ENCODE measurements at places on chromosomes 3 and 15.
A peak's percentile ranks its signal among the peaks of the same experiment; 100 is the strongest.

DNA sequence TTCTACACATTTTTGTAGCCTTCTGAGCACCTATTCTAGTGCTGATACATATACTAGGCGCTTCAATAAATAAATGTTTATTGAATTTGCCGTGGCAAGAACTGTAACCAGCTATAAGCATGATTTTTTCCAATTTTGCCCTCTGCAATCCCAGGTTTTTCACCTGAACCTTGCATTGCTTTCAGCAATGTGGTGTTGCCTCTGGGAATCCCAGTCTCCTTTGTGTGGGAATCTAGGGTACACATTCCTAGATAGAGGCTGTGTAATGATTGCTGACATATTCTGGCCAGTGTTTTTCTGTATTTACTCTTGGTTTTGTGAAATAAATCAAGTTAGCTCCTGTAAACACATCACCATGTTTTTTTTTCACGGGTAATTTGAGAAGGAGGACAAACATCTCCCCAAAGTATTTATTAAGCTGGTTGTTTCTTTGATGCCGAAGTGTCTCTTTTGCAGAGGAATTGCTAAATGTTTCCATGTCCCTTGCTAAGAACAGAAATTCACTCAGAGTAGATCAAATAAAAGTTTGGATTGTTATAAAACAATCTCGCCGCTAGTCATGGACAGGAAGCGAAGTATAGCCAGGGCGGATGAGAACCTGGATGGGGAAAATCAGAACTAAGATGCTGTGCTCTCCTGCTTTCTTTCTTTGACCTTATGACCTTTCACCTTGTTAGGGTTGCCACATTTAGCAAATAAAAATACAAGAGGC, 1.2 kb downstream of the CFAP91 start:
- DNase-seq: no peak

DNA sequence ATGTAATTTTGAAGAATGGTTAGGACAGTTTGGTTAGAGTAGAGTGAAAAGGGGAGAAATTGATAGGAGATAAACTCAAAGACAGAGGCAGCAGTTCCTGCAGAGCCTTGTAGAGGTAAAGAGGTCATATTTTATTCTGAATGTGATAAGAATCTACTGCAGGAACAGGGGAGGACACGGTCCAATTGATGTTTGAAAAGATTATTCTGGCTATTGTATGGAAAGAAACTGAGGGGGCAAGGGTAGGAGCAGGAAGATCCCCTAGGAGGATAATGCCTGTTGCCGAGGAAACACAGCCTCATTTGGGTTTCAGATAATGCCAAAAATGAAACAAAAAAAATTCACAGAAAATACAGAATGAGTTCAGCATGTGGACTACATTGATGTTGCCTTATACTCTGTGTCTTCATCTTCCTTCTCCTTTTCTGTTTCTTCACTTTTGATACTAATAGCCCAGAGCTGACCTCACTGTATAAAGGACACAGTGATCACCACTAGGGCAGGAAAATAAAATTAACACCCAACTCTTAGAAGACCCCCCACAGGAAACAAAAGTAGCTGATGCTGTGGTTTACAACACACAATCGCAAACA, 454.6 kb upstream of the UBE2E2 start:
- peak; percentile 60 for DNase-seq

DNA sequence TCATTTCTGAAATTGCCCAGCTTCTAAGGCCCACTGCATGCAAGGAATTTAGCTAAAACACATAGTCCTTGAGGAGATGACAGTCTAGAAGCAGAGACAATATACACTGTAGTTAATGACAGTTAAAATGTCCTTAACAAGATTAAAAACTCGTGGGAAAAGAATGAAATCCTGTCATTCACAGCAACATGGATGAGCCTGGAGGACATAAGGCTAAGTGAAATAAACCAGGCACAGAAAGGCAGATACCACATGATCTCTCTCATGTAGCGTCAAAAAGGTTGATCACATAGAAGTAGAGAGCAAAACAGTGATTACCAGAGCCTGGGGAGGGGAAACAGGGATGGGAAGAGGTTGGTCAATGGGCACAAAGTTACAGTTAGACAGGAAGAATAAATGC, 36.3 kb upstream of the GOLGA8J start:
- DNase-seq: no peak

- DNase-seq: no peak
These were observed 1.2 kb upstream of the SHISA5 start for GRCh38 chr3:48505146-48505545.

GRCh38 chr15:90813796-90814190, 54.6 kb upstream of the FURIN start:
- no peak for DNase-seq

- DNase-seq: no peak
These were observed 773.1 kb downstream of the AGBL1 start for GRCh38 chr15:86852741-86853140.

DNA sequence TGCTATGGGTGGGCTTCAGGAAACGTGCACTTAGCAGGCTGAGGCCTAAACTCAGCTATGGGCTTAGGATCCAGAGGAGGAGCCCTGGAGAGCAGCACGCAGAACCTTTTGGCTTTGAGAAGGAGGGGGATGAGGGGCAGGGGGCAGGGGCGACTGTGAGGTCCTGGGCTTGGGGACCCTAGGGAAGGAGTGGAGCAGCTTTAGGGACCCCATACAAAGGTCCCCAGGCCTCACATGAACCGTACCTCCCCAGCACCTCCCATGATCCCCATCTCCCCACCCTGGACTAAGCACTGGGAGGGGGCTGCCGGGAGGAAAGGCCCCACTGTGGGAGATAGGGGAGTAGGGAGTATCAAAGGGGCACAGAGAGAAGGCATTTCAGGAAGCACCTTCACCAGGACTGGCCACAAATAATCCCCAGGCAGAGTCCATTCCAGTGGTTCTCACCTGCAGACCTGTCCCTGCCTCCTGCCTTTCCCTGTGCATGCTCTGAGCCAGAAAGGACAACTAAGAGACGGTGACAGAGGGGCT, 62.0 kb upstream of the KLF13 start:
- DNase-seq: no peak

GRCh38 chr3:101244212-101244575, 76.2 kb downstream of the IMPG2 start:
- DNase-seq: no peak

DNA sequence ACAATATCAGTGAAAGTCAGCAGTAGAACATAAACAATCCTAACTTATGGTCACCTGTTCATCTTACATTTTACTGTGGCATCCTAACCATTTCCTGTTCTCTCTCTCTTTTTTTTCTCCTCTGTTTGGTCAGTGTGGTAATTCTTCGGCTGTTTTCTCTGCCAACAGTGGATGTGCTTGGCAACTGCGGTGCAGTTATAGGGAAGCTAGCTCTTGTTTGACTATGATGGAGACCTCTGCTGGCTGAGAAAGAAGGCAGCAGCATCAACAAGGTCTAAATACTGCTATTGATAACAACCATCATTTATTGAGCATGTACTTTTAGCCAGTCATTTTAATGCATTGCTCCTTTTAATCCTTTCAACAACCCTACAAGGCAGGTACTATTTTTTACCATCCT, 723 bp upstream of the DRD3 start:
- DNase-seq: peak; percentile 4

DNA sequence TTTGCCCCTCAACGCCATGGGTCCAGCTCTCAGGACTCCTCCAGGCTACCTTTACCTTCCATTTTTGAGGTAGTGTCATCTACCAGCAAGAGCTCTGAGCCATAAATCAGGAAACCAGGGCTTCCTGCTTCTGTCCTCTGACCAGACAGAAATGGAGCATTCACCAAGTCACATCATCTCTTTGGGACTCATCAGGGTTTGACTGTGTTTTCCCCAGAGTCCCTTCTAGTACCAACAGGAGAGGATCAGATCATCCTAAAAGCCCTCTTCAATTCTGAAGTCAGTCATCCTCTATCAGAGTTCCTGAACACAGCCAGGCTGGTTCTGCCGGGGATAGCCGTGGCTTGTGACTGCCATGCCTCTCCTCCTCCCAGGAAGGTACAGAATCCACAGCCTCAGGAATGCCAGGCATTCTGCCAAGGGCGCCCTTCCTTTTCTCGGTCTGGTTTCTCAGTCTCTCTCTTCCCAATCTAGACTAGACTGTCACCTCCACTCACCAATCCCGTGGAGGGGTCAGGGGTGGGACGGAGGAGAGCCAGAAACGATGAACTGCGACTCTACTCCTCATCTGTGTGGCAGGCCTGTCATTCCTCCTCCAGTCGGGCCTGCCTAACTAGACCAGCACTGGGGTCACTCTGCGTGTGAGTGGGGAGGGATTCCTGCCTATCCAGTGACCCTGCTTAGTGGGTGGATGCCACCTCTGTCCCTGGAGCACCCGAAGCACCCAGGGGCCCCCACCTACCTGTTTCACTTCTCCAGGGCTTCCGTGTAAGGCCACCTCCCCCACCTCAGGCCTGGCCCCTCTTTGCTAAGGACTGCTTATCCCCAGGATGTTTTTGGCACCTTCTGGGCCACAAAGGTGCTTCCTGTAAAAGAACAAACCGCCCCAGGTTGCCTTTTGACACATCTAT, 30.9 kb downstream of the CCNL1 start:
- no peak for DNase-seq

- DNase-seq: no peak
These were observed 77.4 kb downstream of the PTPRG start for GRCh38 chr3:61638741-61639140.

GRCh38 chr3:48548729-48549705, 7.6 kb downstream of the PFKFB4 start:
- peak; percentile 83 for DNase-seq

GRCh38 chr3:3020209-3020608, 90.0 kb downstream of the IL5RA start:
- no peak for DNase-seq

GRCh38 chr3:33099109-33099645, 2.2 kb upstream of the GLB1 start:
- no peak for DNase-seq

DNA sequence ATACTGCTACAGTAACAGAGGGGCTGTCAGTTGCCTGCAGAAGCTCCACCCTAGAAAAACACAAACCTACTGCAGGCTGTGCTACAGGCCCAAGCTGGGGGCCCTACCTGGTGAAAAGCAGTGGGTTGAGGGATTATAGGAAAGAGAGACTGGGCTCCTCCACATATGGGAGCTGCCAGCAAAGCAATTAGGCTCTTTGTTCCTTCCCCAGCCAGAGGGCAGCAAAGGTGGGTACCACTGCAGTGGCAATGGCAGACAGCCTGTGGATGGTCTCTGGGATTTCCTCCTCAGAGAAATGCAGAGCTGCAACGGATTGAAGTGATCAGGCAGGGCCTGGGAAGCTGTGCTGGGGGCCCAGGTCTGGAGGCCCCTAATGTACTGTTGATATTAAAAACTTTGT, 19.1 kb upstream of the DNAAF4 start:
- DNase-seq: no peak

DNA sequence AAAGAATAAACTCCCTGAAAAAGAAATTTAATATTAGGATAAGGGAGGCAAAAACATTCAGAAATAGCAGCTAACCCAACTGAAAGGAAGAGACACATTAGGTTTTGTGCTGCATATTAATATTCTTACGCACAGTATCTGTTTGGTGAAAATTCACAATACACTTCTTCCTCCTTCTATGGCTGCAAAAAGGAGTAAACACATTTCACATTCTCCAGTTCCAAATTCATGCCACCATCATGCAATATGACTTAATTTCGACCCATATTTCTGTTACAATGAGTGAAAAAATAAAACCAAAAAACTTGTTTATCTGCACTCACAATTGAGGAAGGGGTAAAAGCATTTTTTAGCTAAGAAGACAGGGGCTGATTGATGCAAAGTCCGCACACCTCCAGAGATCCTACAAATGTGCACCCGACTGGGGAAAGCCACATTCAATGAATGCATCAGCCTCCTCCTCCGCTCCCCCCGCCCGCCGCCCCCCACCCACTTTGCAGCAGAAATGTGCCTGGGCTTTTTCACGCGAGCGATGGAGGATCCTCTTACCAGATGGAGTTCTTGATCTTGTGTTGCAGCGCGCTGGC, 1.0 kb downstream of the RFX7 start:
- DNase-seq: no peak

GRCh38 chr3:52781741-52782140, 4.3 kb downstream of the ITIH1 start:
- no peak for DNase-seq

DNA sequence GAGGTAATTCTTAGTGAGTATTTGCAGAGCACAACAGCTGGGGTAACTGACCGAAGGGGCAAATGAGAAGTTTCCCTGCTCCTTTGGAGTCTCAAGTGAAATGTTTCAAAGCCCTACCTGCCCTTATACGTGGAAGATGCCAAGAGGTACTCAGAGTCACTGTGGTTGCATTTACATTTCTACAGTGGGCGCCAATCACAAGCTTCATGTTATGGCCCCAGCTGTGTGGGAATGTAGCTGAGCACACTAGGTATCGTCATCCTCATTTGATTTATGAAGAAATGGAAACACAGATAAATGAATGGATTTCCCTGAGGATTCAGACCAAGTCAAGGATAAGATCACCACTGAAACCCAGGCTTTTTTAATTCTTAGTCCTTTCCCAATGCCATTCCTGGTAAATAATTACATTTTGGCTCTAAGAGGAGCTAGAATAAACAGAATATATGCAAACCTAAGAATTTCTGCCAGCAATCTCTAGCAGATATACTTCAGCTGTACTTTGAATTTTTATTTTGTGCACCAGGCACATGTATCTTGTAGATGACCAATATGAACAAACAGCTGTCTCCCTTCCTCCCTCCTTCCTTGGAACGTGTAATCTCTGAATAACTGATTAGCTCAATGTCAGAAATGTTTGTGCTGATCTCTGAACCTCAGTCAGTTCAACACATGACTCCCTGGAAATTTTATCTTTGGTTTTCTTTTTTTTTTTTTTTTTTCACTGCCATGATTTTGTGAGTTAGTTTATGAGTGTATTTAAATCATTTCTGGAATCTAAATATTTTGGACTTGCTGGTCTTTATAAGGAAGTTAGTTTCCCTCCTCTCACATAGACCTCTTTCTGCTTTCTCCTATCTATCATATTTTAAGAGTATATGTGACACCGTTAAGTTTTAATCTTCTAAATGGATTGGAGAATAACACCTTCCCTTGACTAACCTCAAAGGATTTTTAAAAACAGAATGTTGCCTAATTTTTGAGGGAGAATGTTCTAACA, 69.2 kb downstream of the MAP2K5 start:
- DNase-seq: no peak

GRCh38 chr15:77024273-77025082, 29.6 kb downstream of the PSTPIP1 start:
- peak; percentile 70 for DNase-seq

DNA sequence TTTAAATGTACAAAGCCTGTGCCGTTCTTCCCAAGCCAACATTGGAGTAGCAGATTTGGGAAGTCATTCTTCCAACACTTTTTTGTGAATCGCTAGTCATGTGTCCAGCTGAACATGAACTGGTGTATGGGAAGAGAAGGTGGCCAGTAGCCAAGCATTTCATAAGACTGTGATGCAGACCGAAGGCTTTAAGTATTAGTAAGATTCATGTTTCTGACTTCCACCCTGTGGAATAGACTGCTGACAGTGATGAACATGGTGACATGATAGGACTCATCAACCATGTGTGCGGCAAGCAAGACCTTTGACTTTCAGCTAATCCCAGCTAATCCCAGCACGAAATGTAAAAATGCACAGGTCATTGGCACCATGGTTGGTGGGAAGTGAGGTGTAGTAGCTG, 48.3 kb upstream of the THSD4 start:
- peak; percentile 29 for DNase-seq

- no peak for DNase-seq
These were observed 14.3 kb downstream of the IGDCC4 start for GRCh38 chr15:65408324-65409035.
